Esophagus squamous epithelium (tissue), 5 donors: ENCODE measurements at places on chromosomes 6 and 20.

GRCh38 chr20:33263784-33264183 lies 19.2 kb upstream of the BPIFB1 start:
- DNase-seq, result no peak

DNA sequence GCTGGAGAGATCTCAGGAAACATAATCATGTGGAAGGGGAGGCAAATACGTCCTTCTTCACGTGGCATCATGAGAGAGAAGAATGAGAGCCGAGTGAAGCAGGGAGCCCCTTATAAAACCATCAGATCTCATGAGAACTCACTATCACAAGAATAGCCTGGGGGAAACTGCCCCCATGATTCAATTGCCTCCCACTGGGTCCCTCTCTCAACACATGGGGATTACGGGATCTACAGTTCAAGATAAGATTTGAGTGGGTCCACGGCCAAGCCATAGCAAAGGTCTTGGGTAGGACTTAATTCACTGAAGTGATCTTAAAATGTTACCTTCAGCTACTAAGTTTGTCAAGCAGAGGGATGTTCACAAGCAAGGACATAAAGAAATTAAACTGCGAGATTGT lies 162.2 kb downstream of the ADGRG6 start:
- no peak for DNase-seq

DNA sequence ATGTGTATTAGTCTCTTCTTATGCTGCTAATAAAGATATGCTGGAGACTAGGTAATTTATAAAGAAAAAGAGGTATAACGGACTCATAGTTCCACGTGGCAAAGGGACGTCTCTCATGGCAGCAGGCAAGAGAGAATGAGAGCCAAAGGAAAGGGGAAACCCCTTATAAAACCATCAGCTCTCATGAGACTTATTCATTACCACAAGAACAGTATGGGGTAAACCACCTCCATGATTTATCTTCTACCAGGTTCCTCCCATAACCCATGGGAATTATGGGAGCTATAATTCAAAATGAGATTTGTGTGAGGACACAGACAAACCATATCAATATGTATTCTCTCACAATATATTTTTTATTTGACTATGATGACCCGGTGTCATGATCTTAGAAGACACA lies 109.1 kb downstream of the UTRN start:
- no peak for DNase-seq

DNA sequence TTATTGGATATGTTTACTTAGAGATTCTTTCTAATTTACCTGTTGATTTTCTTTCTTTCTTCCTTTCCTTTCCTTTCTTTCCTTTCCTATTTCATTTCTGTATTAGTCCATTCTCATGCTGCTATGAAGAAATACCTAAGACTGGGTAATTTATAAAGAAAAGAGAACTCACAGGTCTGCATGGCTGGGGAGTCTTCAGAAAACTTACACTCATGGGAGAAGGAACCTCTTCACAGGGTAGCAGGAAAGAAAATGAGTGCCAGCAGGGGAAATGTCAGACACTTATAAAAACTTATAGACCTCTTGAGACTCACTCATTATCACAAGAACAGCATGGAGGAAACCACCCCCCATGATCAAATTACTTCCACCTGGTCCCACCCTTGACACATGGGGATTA lies 40.8 kb downstream of the HDAC2 start:
- DNase-seq, result no peak

DNA sequence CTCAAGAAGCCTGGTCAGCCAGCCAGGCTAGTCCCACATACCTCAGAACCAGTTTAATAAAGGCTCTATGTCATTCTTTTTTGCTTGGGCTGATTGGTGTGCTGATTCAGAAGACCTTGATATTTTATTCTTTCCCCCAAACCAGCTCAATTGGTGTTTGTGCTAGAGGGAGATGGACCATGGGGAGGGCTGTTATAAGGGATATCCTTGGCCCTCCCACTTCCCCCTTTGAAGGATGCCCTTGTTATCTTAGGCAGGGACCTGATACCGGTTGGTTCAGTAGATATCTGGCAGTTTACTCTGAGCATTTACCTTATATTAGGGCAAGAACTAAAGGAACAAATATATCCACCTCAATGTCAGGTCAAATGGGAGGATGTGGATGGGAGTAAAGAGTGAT lies 207.4 kb downstream of the LRFN2 start:
- DNase-seq, result no peak

- DNase-seq, result no peak
Measured at GRCh38 chr6:131982740-131983259, 31.6 kb upstream of the CCN2 start.

- no peak for DNase-seq
Measured at GRCh38 chr6:79984261-79984660, 20.2 kb upstream of the TTK start.

- no peak for DNase-seq
Measured at GRCh38 chr20:62734326-62734725, 25.7 kb downstream of the NTSR1 start.

DNA sequence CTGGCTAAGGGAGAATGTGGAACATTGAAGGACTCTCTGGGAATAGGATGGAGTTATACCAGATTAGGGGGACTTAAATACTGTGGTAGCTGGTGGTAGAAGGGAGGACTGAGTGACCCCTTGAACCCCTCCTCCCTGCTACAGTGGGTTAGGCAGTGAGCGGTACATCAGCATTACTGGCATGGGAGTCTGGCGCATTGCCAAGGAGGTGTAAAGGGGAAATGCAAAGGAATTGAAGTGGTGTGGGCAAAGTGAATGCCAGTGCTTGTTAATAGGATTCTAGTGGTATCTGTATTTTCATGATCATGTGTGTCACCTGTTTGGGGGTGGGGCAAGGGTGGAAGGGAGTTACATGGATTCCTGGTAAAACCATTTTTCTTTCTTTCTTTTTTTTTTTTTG lies 60.1 kb downstream of the GFRA4 start:
- no peak for DNase-seq

- no peak for DNase-seq
Measured at GRCh38 chr6:96276305-96276704, 245.3 kb upstream of the UFL1 start.

DNA sequence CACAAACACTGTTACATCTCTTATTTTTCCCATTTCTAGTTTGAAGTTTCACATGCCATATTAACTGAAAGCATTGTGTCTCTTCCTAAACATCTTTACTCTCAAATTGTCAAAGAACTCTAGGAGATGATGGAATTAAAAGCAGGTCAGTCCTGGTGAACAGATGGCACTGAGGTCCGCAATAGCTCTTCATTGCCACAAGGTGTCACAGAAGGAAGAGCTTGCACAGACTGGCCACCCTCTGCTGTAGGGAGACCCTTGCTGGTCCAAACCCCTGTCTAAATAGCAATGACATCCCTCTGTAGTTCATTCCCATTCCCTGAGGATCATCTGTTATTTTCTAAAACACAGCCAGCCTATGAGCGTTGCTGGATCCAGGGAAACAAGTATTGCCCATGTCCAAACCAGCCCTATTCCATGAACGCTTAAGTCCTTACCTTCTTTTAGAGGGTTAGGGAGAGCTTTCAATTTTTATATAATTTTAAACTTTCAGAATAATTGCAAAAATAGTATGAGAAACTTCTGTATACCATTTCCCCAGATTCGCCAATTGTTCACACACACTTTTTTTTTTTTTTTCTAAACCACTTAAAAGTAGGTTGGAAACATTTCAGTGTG lies 10.1 kb upstream of the HDAC2 start:
- no peak for DNase-seq

GRCh38 chr6:43733471-43734293 lies 36.3 kb upstream of the VEGFA start:
- DNase-seq, result no peak

GRCh38 chr6:168371618-168371980 lies 52.0 kb upstream of the DACT2 start:
- no peak for DNase-seq

- DNase-seq, result no peak
Measured at GRCh38 chr20:53867741-53868351, 202.5 kb downstream of the BCAS1 start.
